Erythroblast (primary cell): ENCODE measurements at places on chromosomes 1 and 21.

DNA sequence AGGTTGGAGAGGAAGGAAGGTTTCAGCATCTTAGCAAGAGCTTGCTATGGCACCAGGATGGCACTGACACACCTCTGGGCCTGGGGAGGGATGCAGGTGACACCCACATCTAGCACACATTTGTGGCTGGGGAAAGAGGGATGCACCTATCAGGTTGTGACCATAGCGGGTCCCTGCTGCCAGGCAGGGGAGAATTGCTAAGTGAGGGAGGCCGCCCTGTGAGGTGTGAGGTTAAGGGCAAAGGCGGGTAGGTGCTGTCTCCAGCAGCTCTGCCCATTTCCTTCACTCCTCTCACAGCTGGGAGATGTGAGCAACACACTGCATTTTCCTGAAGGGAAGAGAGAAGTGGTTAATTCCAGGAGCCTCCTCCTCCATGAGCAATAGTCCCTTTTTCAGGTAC, 83.2 kb upstream of the TLR5 start:
- DNase-seq, result no peak

- no peak for DNase-seq
Measured at GRCh38 chr21:29379517-29380054, 80.9 kb downstream of the BACH1 start.

DNA sequence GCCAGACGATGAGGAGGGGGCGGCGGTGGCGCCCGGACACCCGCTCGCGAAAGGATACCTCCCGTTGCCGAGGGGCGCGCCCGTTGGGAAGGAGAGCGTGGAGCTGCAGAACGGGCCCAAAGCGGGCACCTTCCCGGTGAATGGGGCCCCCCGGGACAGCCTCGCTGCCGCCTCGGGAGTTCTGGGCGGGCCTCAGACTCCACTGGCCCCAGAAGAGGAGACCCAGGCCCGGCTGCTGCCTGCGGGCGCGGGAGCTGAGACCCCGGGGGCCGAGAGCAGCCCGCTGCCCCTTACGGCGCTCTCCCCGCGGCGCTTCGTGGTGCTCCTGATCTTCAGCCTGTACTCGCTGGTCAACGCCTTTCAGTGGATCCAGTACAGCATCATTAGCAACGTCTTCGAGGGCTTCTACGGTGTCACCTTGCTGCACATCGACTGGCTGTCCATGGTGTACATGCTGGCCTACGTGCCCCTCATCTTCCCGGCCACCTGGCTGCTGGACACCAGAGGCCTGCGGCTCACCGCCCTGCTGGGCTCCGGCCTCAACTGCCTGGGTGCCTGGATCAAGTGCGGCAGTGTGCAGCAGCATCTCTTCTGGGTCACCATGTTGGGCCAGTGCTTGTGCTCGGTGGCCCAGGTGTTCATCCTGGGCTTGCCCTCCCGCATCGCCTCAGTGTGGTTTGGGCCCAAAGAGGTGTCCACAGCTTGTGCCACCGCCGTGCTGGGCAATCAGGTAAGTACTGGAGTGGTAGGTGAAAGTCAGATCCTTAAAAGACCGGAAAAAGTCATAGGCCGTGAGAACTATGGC, 588 bp downstream of the FLVCR1 start:
- DNase-seq, result peak; percentile 62

DNA sequence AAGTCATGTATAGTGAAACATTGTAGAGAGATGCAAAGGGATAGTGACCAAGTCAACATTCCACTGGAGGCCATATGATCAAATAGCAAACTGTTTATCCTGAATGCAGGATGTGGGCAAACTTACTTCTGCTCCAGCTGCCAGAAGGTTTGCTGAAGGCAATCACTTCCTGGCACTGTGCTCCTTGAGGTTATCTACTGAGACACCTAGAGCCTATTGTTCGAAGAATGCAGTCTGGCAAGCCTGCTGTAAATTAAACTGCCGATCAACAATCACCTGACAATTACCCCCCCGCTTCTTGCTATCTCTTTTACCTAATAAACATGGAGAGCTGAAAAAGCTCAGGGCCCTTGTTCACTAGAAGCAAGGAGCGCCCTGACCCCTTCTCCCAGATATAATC, 139.4 kb upstream of the B3GALT2 start:
- no peak for DNase-seq

GRCh38 chr1:3598051-3598491, 13.2 kb downstream of the MEGF6 start:
- no peak for DNase-seq

DNA sequence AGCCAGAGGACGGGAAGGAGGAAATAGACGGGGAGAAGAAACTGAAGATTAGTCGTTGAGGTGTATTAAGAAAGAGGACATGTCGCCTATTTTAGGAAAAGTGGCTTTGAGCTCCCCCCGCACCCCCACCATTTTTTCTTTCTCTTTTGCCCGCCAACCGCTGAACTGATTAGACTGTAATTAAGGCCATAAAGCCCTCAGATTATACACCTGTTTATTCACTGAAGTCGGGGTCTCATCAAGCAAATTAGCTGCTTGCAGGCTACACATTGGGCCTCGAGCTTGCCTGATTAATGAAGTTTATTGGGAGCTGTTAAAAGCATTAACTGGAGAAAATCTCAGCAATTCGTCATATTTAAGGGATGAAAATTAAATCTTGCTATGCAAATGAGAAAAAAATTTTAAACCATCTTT, 119.4 kb upstream of the RRP15 start:
- no peak for DNase-seq

GRCh38 chr1:160465123-160465522, 57.9 kb downstream of the SLAMF6 start:
- no peak for DNase-seq

DNA sequence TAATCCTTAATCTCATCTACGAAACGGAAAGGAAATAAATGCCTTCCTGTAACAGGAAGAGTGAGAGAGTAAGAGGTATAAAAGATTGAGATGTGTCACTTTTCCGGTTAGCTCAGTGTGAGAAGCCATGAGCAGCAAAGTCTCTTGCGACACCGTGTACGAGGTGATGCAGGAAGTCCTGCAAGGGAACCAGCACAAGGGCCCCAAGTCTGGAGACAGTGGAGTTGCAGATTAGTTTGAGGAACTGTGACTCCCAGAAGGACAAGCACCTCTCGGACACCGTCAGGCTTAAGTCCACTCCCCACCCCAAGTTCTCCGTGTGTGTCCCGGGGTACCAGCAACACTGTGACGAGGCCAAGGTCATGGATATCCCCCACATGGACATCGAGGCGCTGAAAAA, 592.3 kb upstream of the ADGRL2 start:
- DNase-seq, result no peak

GRCh38 chr1:11802616-11802972, 3.2 kb downstream of the MTHFR start:
- DNase-seq, result peak; percentile 62

GRCh38 chr1:196546272-196547111, 61.7 kb downstream of the KCNT2 start:
- DNase-seq, result peak; percentile 56

- no peak for DNase-seq
Measured at GRCh38 chr1:46790446-46791101, 8.3 kb upstream of the CYP4B1 start.

GRCh38 chr1:53104289-53104913, 38.0 kb downstream of the SLC1A7 start:
- DNase-seq, result no peak

DNA sequence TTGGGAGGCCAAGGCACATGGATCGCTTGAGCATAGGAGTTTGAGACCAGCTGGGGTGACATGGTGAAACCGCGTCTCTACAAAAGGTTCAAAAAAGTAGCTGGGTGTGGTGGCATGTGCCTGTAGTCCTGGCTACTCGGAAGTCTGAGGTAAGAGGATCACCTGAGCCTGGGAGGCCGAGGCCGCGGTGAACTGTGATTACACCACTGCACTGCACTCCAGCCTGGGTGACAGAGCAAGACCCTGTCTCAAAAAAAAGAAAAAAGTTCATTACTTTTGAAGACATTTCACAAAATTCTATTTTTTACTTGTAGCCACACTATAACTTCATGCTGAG, 2.1 kb upstream of the DENND2C start:
- no peak for DNase-seq

DNA sequence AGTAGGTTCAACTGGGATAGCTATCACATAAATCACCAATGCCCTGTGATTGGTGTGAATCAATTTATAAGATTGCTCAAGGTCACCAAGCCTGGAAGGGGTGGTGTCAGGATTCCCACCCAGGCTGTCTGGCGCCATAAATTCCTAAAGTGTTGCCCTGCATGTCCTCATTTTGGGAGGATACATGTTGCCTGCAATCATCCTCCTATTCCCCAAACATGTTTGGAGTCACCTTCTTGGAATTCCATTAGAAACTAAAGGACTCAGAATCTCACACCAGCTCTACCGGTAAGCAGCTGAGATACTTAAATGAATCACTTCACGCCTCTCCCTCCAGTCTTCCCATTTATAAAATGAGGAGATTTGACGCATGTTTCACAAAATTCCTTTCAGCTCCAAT, 54.1 kb upstream of the SLC45A1 start:
- no peak for DNase-seq

DNA sequence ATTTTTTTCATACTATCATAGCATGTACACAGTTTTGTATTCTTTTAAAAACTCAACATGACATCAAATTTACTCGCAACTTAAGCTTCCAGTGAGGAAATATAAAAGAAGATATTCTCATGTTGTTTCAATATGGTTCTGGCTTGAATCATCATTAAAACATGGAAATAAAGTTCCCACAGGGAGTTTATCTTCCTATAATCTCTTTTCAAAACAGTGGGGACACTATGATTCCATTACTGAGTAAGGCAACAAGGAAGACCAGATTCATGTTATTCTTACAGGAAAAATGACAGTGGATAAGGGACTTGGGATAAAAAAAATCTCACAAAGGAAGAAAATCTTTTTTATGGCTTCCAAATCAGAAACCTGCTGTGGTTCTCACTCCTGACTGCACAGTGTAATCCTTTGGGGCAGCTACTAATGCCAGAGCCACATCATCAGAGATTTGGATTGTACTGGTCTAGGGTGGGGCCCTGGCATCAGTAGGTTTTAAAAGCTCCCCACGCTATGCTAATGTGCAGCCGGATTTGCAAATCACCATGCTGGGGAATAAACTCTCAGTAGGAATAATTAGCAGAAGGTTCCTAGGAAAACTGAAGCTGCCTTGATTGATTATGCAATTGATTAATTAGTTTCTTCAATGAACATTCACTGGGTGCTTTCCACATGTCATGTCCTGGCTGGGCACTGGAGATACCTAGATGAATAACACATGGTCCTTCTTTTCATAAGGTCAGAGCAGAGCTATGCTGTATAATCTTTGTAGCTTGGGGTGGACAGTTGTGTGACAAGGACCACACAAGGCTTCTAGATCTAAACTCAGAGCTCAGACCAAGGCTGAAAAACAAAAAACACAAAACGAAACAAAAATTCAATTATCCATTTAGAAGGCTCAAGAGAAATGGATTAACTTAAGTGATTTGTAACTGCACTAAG, 71.1 kb upstream of the C8B start:
- DNase-seq, result no peak

DNA sequence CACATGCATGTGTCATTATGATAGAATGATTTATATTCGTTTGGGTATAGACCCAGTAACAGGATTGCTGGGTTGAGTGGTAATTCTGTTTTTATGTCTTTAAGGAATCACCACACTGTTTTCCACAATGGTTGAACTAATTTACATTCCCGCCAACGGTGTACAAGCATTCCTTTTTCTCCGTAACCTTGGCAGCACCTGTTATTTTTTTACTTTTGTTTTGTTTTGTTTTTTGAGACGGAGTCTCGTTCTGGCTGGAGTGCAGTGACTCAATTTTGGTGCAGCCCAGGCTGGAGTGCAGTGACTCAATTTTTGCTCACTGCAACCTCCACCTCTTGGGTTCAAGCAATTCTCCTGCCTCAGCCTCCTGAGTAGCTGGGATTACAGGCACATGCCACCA, 8.5 kb upstream of the S100B start:
- DNase-seq, result no peak

DNA sequence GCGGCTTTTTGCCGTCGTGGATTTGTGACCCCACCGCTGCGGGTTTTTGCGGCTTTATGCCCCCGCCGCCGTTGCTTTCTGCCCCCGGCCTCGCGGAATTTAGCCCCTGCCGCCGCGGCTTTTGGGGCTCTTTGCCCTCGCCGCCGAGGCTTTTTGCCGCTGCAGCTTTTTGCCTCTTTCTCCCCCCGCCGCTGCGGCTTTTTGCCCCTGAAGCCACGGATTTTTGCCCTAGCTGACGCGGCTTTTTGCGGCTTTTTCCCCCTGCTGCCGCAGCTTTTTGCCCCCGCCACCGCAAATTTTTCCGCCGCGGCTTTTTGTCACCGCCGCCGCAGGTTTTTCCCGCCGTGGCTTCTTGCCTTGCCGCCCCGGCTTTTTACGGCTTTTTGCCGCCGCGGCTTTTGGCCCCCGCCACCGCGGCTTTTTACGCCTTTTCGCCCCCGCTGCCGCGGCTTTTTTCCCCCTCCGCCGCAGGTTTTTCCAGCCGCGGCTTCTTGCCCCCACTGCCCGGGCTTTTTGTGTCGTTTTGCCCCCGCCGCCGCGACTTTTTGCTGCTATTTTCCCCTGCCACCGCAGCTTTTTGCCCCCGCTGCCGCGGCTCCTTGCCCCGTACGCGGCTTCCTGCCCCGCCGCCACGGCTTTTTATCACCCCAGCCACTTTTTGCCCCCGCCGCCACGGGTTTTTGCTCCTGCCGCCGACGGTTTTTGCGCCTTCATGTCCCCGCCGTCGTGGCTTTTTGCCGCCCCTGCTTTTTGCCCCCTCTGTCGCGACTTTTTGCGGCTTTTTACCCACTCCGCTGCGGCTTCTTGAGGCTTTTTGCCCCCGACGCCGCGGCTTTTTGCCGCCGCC, 3933.6 kb downstream of the SRGAP2C start:
- no peak for DNase-seq

DNA sequence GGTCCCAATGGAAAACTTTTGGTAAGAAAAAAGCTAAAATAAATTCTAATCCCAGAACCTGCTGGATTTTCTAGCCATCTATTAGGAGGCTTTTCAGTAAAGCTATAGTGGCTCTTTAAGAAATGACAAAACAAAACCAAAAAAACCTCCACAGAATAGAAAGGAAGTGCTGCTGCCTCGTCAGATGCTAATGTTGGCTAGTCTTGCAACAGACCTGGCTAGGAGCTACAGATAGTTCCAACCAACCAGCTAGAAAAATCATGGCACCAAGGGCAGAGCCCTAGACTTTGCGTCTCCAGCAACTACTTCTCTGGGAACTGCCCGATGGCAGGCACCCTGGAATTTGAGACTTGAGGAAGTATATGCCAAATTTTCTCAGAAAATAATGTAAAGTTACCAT, 7.6 kb downstream of the CD101 start:
- no peak for DNase-seq

GRCh38 chr1:228804640-228805413, 69.5 kb downstream of the RHOU start:
- DNase-seq, result no peak

DNA sequence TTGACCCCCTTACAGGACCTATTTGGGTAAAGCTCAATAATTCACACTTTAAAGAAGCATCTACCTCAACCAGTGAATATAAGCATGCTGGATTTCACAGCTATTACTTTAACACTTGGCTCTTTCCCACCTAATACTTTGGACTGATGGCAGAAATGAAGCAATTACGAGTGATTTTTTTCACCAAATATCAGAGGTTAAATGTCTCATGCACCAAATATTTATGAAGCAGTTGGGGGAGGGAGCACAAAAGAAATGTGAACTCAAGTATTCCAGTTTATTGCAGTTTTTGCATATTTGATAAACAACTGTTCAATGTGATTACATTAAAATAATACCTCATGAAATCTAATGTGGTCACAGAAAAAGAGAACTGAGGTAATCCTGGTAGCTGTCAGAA, 223.6 kb downstream of the LRRC7 start:
- DNase-seq, result no peak
